ENCODE measurements at places on chromosomes 2 and 18.

- no peak for DNase-seq
Observed at GRCh38 chr2:169468841-169469240, 10.5 kb upstream of the BBS5 start.

- no peak for DNase-seq
Observed at GRCh38 chr18:4750393-4751346, 295.6 kb upstream of the DLGAP1 start.

DNA sequence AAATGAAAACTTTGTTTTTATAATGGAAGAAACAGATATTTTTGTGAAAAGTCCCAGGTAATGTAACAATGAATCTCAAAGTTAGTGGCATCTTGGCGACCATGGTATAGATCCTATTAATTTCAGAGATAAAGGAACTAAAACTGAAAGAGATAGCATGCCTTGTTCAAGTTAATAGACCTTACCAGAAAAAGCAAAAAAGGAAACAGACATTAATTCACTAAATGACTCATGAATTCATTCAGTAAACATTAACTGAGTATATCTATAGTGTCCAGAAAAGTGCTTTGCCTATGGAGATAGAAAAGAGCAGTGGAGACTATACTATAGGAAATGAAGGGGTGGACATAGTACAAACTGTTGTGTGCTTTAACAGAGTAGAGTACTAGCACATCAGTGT, 763.3 kb downstream of the TRIB2 start:
- DNase-seq: no peak

DNA sequence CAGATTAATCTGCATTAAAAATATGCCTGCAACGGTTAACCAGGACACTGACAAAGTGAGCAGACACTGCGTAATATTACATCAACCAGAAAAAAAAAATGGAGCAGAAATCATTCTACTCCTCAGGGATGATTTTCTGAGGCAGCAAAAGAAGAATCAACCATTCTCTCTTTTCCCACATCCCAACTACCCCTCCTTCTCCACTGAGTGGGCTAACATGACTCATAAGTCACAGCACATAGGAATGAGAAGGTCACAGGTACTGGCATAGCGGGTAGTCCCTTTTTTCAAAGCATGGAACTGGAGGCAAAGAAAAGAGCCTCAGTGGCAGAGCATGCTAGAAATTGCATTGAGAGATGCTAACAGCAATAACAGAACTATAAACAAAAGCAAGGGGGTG, 54.3 kb upstream of the TSPYL6 start:
- no peak for DNase-seq

DNA sequence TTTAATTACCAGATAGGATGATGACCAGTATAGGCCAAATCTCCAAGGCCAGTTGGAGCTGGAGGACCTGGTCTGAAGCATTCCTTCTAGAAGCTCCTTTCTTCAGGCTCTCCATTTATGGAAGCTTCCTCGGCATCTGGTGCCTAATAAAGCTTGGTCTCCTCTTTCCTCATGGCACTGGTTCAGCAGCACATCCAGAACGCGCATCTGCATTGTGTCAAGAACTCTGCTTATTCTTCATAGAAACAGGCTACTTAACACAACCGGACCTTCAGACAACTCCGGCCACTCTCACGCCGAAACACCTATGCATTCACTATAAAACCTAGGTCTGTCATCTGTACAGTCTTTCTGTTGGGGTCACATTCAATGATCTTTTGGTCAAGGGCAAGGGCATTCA, 99.8 kb downstream of the COL6A3 start:
- DNase-seq: no peak

GRCh38 chr2:234528410-234529148, 31.7 kb upstream of the ARL4C start:
- DNase-seq: no peak

DNA sequence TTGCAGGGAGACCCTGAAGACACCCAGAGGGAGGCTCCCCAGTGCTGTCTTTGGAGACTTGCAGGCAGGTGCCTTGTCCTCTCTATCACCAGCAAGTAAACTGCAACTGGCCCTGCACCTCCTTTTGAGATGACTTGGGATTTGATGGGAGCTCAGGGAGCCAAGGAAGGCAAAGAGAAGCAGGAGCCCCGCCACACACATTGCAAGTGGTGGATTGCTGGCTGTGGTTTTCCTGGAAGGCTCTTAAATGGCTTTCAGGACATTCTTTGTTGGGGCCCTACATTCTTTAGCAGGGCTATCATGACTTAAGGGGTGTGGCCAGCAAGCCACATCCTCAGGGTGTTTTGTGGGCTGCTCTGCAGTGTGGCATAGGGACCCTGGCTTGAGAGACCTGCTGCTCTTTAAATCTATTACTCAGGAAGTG, 39.9 kb upstream of the CDC42EP3 start:
- DNase-seq: no peak

GRCh38 chr18:5585653-5586052, 41.9 kb upstream of the EPB41L3 start:
- DNase-seq: no peak

DNA sequence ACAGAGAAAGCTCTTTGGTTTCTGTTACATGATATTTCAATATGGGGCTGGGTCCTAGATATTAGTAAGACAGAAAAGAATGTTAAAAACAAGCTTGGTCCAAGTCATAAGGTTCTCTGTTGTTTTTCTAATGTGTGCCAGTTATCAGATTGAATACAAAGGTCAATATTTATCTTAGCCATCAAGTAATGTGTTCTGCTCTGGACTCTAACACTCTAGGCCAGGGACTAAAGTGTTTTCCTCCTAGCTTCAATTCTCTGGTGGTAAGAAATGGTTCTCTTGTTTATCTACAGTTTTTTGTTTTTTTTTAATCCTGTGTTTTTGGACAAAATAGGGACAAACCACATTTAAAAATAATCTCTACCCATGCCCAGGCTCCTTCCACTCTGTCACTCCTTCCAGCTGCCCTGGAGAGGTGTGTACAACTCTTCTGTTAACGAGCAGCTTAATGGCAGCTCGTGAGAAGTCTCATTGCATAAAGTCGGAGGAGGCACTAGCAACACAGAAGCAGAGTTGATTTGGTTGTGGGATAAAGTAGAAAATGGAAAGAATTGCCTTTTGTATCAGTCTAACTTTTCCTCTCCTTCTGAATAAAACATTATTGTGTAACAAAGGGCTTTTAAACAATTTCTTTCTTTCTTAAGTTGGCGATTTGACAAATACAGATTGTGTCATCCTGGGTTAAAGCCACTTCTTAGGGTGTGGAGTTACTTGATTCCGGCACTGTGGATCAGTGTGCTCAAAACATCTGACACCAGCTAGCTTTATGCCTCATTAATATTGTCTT, 8.0 kb upstream of the SESTD1 start:
- peak; percentile 44 for DNase-seq

DNA sequence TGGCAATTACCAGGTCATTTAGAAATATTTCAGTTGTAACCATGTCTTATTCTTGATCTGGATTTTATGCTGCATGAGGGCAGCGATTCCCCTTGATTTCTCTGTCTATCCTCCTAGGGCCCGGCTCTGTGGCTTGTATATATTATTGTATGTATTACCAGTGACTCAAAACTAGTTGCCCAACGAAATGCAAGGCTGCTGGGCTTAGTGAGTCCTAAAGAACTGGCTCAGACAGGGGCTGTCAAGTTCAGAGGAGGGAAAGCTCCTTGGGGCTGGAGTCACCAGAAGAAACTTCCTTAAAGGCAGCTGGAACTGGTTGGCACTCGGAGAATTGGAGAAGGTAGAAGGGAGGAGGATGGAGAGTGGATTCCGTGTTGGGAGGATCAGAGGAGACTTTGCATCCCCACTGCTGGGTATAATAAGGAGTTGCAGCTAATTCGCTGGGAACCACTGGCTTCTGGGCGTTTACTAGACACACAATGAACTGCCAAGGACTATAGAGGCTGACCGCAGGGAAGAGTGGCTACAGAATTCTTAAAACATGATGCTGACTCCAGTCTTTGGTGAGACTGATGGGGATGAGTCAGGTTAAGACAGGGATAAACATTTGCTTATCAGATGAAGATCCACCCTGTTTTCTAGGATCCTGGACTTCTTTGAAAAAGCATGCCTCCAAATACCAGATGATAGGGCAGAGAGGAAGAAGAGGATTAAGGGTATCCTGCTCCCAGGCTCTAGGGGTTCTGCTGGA, 104.3 kb downstream of the PRKCE start:
- no peak for DNase-seq

DNA sequence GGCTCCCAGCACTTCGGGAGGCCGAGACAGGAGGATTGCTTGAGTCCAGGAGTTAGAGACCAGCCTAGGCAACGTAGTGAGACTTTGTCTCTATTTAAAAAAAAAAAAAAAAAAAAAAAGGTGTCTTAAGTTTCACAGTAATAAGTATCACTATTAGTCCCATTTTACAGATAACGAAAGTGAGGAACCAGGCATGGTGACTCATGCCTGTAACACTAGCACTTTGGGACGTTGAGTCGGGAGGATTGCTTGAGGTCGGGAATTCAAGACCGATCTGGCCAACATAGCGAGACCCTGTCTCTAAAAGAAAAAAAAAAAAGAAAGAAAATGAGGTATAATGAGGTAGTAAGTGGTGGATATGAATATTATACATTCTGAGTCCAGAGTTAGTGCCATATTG, 2.5 kb downstream of the KCNJ13 start:
- DNase-seq: no peak
